ENCODE measurements at places on chromosomes 13 and 19. TPM values are rescaled to one million over a fixed set of nuclear protein-coding genes. Genes with fewer than 3 reads are reported as not detected.

RAB3D gene
- 34.7 TPM for total RNA-seq

AXL gene
- 27.4 TPM for total RNA-seq

TMEM255B gene
- 2.4 TPM for total RNA-seq

SLITRK1 gene
- total RNA-seq, result not detected

NOVA2 gene
- 1.2 TPM for total RNA-seq

BRSK1 gene
- 1.3 TPM for total RNA-seq

ZIC5 gene
- not detected for total RNA-seq

ZNF527 gene
- total RNA-seq, result 3.9 TPM

ELL gene
- total RNA-seq, result 18.1 TPM

OVOL3 gene
- not detected for total RNA-seq

DNAAF3 gene
- total RNA-seq, result 0.79 TPM

RHPN2 gene
- 86.5 TPM for total RNA-seq

ERICH4 gene
- not detected for total RNA-seq

SIGLEC14 gene
- 0.55 TPM for total RNA-seq

CARM1 gene
- 48.3 TPM for total RNA-seq

VSTM1 gene
- not detected for total RNA-seq

SMIM44 gene
- 6.0 TPM for total RNA-seq

HOMER3 gene
- total RNA-seq, result 3.9 TPM

KIR2DL1 gene
- not detected for total RNA-seq

KRTDAP gene
- total RNA-seq, result not detected

GGN gene
- 0.37 TPM for total RNA-seq

KCNRG gene
- 0.92 TPM for total RNA-seq

CYP2F1 gene
- total RNA-seq, result not detected

BCKDHA gene
- 20.4 TPM for total RNA-seq

TMEM59L gene
- total RNA-seq, result 1.1 TPM

STOML3 gene
- 0.12 TPM for total RNA-seq

CGB7 gene
- not detected for total RNA-seq

ACP5 gene
- total RNA-seq, result 22.6 TPM

ZNF667 gene
- 0.34 TPM for total RNA-seq

DZIP1 gene
- total RNA-seq, result 1.4 TPM

F10 gene
- 4.7 TPM for total RNA-seq

NLRP11 gene
- total RNA-seq, result 0.11 TPM

C19orf18 gene
- total RNA-seq, result 1.8 TPM

PCSK4 gene
- 3.2 TPM for total RNA-seq

LGALS7B gene
- not detected for total RNA-seq
